Fibroblast of the conjunctiva (primary cell): ENCODE measurements at places on chromosomes 6 and 20.

GRCh38 chr20:25848222-25848621, 151.6 kb upstream of the ZNF337 start:
- DNase-seq = no peak

DNA sequence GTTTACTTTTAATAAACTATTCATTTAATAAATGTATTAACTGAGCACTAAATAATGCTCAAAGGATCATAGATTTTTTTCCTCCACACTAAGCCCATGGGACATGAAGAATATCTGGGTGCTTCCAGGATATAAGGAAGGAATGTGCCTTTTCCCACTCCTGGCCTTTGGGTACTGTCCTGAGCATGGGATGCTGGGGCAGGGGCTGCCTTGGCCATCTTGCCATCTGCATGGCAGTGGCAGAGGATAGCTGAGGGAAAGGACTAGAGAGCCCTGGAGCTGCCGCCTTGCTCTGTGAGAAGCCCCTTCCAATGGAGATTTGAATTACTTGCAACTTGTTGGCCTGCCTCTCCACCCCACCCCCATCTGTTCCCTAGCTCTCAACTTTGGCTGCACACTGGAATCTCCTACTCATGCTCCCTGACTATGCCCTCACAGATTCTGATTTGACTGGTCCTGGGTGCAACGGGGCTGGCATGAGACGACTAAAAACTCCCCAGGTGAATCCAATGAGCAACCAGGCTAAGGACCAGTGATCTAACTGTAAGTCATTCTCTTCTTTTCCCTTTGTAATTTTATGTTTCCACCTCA, 15.6 kb downstream of the DDRGK1 start:
- DNase-seq = no peak

DNA sequence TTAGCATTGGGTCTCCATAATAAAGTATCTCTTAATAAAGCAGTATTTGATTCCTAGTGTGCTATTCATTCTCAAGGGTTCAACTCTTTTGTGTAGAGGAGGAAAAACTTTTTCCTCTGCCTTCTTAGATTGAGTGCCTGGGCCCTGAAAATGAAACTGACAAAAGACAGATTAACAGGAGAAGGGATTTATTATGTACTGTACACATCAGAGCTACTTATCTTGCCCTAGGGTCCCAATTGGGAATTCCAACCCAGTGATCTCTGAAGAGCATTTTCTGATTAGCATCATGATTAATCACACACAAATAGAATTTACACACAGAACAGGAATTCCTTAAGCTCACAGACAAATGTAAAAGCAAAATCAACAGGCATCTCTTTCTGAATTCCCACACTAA, 128.9 kb downstream of the CD164 start:
- no peak for DNase-seq

- no peak for DNase-seq
Observed at GRCh38 chr20:18692447-18692846, 104.6 kb downstream of the DTD1 start.

DNA sequence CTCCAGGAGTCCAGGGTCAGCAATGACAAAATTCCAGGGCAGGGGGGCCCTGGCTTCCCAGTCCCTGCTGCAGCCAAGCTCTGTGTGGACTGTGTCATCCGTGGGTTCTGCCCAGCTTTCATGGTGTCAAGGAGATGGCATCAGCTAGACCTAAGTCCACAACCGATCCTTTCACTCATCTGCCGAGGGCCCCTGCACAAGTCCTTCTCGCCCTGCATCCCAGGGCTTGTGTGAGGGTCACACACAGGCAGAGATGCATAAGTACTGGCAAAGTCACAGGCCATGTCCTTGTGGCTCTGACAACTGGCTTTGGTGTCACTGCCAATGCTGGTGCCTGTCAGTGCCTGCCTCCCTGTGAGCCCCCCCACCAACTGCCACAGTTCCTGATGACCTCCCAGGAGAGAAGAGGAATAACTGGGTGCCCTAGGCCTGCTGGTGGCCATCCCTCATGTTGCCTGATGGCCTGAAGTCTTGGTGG, 181.4 kb upstream of the CST7 start:
- DNase-seq = no peak

- DNase-seq = no peak
Observed at GRCh38 chr6:68709882-68710281, 74.8 kb downstream of the ADGRB3 start.

- no peak for DNase-seq
Observed at GRCh38 chr20:17904027-17904426, 64.6 kb downstream of the SNX5 start.

DNA sequence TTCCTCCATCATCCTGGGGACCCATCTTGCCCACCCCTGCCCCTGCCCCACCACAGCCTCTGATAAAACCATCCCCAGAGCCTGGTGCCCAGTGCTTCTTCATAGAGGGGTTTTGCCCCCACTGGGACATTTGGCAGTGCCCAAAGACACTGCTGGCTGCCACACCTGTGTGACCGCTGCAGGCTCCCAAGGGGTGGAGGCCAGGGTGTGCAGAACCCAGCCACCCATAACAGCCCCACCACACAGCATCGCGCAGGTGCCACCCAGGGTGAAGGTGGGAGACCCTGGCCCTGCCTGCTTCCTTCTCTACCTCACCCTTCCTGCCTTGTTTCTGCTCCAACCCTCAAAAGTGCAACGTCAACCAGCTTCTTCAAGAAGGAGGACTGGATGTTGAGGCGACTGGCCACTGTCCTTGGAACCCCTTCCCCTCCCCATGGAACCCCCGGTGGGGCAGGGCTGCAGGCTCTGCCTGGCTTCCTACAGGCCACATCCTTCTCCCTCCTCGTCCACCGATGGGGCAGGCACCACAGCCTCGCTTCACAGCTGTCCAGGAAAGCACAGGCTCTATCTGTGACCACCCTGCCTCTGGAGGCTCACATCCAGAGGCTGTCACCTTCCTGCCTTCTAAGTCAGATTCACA, 79.2 kb upstream of the MPC1 start:
- no peak for DNase-seq
